ENCODE measurements at places on chromosomes 12 and 14.

- DNase-seq, result no peak
Measured at GRCh38 chr14:94775091-94775870, 5.4 kb upstream of the GSC start.

DNA sequence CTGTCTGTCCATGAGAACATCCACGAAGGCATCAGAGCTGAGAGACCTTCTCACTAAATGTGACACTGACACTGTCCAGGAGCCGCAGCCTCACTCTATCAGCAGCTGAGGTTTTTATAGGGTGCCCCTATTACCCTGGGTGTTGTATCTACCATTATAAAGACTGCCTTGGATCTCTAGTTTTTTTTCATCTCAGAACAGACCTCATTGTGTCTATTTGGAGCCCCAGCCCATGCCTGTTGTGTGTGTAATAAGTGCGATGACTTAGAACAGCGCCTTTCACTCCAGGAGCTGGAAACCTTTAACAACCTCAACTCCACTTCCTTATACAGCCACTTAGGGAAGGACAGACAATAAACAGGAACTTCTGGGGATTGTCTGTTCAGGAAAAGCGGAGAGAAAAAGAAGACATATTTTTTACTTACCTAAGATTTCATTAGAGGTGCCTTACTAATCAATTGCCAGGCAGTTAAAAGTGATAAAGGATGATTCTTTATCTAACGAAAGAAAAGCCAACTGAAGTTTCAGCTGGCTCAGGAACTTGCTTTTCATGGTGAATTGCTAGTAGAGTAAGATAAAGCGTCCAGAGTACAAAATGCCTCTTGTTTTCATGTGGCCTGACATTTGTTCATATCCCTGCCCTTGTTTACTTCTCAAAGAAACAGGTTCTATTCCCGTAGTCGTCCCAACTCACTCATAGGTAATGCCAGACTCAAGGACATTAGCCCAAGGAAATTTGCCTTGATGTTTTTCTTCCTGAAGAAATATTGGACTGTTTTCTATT lies 420.6 kb downstream of the RAD51B start:
- DNase-seq, result no peak

DNA sequence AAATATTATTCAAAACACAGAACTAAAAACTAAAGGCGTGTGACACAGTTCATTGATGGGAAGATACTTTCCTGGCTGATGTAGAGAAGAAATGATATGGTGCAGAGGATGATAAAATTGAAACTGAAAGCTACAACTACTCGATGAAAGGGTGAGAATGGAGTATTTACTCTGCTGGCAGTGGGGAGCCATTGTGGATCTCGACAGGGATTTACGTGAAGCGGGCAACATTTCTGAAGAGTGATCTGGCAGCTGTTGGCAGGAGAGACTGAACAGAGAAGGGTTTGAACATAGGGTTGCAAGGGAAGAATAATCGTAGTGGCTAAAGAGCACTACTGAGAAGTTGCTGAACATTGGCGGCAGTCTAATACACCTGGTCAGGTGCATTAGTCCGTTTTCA lies 464.9 kb downstream of the PDZRN4 start:
- no peak for DNase-seq

- peak; percentile 93 for DNase-seq
Measured at GRCh38 chr12:10613349-10614055, at the start of gene MAGOHB. Gene MAGOHB, minus strand, starts transcription at chr12:10613609. Its CDS starts 77 bp downstream, at chr12:10613532.

GRCh38 chr14:58455593-58456265 lies 28.2 kb downstream of the KIAA0586 start:
- DNase-seq, result no peak

- DNase-seq, result no peak
Measured at GRCh38 chr14:100030452-100031153, 34.6 kb upstream of the EVL start.

DNA sequence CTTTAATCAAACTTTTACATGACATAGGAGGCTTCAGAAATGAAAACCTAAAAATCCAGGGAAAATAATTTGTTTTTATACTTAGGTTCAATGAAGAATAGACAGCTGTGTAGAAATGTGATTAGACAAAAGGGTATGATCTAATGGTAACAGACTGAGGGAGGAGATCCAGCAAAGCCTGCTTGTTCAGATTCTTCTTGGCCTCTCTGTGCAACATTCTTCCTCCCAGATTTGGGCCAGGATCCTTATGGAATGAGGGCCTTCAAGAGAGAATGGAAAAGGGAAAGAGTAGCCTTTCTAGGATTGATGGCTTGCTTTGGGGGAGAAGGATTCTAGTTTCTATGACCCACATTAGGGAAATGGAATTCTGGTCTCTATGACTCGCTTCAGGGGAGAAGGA lies 94.5 kb upstream of the G2E3 start:
- no peak for DNase-seq

DNA sequence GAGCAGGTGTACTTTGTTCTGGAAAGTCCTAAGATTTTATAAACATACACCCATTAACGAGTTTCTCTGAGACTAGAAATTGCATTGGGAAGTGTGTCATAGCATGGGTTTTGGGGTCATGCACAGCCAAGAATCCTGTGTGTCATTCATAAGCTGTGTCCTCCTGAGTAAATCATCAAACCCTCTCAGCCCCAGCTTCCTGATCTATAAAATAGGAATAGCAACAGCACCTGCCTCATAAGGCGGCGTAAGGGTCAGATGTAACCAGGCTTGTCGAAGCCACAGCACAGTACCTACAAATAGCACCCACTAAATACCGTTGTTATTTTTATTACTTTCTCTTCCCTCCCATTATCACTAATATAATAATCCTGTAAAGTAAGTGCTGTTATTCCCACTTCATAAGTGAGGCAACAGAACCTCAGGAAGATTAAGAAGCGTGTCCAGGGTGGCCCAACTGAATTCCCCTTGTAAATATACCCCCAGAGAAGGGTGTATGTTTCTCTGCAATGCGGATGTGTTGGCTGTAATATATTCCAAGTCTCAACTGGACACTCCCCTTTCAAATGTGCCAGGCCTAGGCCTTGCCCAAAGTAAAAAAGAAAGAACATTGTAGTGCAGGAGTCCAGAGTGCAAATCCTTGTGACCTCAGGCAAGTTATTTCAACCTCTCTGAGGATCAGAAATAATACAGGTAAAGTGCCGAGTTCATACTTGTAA lies 188.3 kb upstream of the BCL2L14 start:
- no peak for DNase-seq

DNA sequence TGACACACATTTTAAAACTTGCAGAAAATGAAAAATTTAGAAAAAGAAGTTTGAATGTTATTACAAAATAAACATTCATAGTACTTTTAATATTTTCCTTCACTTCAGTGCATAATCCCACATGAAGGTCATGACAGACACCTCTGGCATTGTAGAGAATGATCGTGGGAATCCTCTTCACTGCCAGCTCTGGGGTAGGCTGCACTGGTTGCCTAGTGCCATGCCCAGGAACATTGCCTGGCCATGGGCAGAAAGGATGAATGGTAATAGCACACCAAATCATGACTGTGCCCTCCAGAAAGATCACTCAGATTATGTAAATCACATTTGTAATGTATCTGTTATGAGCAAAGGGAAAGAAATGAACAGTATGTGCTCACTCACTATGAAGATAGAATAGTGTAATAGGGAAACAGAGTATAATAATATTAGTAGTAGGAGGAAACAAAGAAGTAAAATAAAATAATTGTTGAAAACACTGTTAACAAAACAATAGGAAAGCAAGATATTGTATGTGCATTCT lies 161.6 kb downstream of the PLCZ1 start:
- DNase-seq, result no peak

DNA sequence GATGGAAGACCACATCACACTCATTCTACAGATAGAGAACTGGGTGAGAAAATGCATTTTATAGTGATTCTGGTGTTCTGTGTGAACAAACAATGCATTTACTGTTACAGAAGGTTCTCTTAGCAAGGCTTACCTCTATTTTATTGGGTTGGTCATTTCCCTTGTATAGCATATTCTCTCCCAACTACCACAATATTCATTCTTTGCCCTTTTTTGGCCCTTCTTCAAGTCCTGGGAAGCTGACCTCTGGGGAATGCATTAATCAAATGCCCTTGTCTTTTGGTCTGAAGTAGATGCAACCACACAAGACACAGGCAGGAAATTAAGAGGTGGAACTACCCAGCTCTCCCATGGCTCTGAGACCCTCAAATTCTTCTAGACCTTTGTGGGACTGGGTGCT lies 19.5 kb downstream of the DCN start:
- no peak for DNase-seq

DNA sequence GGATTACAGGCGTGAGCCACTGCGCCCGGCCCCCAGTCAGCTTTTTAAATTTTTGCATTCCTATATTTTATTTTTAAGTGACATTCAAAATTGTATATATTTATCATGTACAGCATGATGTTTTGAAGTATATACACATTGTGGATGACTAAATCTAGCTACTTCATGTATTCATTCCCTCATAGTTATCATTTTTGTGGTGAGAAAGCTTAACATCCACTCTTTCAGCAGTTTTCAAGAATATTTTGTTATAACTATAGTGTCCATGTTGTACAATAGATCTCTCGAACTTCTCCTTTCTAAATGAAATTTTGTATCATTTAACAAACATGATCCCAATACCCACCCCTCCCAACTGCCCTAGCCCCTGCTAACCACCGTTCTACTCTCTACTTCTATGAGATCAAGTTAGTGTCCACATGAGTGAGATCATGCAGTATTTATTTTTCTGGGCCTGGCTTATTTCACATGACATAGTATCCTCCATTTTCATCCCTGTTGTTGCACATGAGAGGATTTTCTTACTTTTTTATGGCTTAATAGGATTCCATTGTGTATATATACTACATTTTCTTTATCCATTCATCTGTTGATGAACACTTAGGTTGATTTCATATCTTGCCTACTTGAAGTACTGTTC lies 8.8 kb upstream of the HEBP1 start:
- no peak for DNase-seq

GRCh38 chr14:29144621-29145020 lies 378.0 kb downstream of the FOXG1 start:
- no peak for DNase-seq

- no peak for DNase-seq
Measured at GRCh38 chr12:68368327-68368726, 36.2 kb upstream of the MDM1 start.

DNA sequence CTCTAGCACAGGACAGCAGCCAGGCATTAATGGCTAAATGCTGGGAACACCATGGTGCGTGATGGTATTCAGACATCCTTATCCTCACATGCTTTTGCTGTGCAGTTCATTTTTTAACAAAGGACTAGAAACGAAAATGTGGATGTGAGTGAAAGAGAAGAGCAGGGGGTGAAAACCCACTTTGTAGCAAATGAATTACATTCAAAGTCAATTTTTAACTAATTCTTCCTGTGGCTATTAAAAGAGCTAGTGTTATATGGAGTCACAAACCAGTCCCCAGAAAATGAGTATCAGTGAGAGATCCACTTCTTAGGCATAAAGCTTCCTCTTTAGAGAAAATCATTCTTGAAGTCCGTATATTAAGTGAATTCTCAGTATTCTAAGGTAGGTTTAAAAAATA lies 592.0 kb upstream of the LMO3 start:
- no peak for DNase-seq

DNA sequence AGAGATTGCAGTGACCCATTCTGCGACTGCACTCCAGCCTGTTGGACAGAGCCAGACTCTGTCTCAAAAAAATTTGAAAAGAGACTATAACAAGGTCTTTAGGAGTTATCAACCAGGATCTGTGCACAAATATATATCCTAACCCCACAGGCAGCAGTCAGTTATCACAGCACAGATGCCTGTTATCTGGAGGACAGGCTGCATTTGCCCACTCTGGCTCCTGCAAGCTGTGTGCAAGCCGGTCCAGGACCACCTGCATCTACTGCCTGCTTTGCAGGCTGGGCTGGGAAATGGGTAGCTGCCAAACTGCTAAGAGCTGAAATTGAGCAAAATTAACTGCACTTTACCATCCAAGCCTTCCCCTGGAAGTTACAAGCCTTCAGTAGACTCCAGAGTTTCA lies 21.4 kb upstream of the RCOR1 start:
- no peak for DNase-seq

- peak; percentile 13 for DNase-seq
Measured at GRCh38 chr12:12600659-12601058, 11.0 kb upstream of the CREBL2 start.

- DNase-seq, result no peak
Measured at GRCh38 chr14:69580009-69580577, 5.4 kb upstream of the CCDC177 start.

- no peak for DNase-seq
Measured at GRCh38 chr12:79360286-79360685, 330.5 kb downstream of the PAWR start.

DNA sequence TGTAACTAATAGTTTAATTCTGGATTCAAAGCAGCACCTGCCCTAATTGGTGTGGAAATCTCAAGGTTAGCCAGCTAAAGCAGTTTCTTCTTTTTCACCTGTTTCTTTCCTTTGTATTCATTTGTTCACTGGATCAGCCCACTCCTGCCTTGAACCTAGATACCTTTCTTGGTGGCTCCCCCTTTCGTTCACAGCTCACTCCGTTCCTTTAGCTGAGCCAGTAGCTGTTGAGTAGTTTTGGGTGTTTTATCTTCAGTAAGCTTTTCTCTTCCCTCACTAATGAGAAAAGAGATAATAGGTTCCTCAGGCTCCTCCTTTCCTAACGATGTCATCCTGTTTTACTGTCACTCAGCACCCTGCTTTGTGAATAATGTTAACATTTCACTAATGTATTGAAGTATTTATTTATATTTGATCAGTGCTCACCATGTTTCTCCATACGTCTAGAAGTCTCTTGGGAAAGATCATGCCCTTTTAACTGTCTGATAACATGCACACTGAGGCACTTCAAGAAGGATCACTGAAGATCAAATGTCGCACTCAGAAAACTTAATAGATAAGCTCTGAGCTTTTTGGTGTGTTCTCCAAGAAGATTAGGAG lies 121.1 kb downstream of the TGFB3 start:
- DNase-seq, result no peak

- DNase-seq, result no peak
Measured at GRCh38 chr14:23694949-23695663, 58.9 kb downstream of the DHRS2 start.

GRCh38 chr12:3061059-3061458 lies 16.1 kb upstream of the TSPAN9 start:
- DNase-seq, result no peak

DNA sequence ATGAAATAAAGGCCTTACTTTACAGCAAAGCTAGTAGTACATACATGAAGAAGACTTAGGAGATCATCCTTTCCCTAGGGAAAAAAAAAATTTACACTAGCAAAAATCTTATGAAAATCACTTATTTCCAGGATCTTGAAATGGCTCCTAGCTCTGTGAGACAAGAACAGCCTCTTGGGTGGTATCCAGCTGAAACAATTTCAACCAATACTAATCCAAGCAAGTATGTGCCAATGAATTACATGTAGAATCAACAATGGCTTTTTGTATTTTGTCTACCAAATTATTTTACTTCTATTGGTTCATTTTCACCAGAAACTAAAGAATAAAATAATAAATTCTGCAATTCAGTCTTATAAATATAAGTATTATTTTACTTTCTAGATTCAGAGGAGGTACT lies 2.7 kb upstream of the SLCO1A2 start:
- DNase-seq, result no peak

- no peak for DNase-seq
Measured at GRCh38 chr12:68919581-68920239, 13.3 kb downstream of the CPM start.

All from gastrocnemius medialis (tissue), 4 donors.